Ovary (tissue), 10 donors: ENCODE measurements at places on chromosomes 3 and 15. TPM values are rescaled to one million over a fixed set of nuclear protein-coding genes. Genes with fewer than 3 reads are reported as not detected.

Gene HHATL
- total RNA-seq: 0.25 TPM

Gene DZIP1L
- total RNA-seq: 22.4 TPM

- no peak for DNase-seq
These were observed 604.8 kb downstream of the UNC13C start for GRCh38 chr15:54582863-54583643.

DNA sequence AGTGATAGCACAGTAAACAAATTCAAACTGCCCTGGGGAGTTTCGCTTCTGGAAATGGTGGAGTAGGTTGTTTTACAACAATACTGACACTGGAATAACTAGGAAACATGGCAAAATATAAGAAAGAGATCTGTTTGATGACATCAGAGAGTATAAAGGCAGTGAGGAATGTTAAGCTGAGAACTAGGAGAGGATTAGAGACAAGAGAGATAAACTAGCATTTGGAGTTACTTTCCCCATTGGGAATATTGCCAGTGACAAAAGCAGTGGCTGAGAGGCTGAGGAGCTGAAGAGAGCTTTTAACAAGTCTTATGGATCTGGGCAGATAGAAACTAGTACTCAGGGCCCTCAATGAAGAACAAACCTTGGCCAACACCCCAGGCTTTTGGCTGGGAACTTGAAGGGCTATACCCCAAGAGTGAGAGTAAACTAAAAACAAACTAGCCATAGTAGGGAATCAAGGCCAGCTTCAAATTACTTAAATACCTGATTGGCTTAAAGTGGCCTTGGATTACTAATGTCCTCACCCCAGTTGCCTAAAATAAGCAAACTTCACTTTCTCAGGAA is 280.4 kb downstream of the KLF13 start:
- DNase-seq: no peak

- DNase-seq: no peak
These were observed 1.2 kb upstream of the ZBTB20 start for GRCh38 chr3:115148142-115148790.
